ENCODE measurements at places on chromosomes 3 and 15. TPM values are rescaled to one million over a fixed set of nuclear protein-coding genes. Genes with fewer than 3 reads are reported as not detected.

FRMD4B gene
- total RNA-seq, result 26.8 TPM

NOP10 gene
- total RNA-seq, result 143 TPM

FAM107A gene
- 11.6 TPM for total RNA-seq

PROS1 gene
- 14.4 TPM for total RNA-seq

All from adrenal gland (tissue), 19 donors.